ENCODE measurements at places on chromosomes 1 and 21.

- DNase-seq, result no peak
Observed at GRCh38 chr1:42258218-42258617, 76.8 kb downstream of the FOXJ3 start.

DNA sequence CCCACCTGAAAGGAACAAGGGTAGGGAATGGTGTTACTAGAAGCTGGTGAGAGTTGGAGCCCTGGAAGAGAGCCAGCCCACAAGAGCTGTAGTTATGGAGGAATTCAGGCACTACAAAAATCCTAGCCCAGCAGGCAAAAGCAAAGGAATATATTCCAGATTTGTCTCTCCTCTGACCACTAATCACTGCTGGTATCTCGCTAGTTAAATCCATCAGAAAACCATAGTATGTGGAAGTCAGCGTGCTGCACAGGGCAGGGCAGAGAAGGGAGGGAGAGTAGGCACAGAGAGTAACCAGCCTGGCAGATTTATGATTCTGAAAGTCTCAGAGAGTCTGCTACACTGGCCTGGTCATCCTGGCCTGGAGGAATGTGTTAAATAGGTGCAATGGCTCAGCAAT lies 88.6 kb downstream of the SELENOF start:
- DNase-seq, result no peak

DNA sequence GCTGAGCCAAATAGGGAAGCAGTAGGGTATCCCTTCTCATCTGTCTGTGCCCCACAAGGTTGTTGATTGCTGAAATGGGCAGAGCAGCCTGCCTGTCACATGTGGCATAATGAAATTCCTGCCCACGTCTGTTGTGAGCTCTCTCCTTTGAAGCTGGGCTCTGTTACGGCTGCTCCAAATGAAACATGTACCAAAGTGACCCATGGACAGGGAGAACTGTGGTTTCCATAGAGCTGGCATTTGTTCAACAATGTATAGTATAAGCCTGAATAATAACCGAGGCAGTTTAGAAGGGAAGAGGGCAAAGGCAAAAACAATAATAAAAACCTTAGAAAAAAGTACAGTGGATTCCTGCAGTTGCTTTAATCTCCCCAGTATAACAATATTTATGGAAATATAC lies 149.7 kb downstream of the LYPLAL1 start:
- DNase-seq, result no peak

DNA sequence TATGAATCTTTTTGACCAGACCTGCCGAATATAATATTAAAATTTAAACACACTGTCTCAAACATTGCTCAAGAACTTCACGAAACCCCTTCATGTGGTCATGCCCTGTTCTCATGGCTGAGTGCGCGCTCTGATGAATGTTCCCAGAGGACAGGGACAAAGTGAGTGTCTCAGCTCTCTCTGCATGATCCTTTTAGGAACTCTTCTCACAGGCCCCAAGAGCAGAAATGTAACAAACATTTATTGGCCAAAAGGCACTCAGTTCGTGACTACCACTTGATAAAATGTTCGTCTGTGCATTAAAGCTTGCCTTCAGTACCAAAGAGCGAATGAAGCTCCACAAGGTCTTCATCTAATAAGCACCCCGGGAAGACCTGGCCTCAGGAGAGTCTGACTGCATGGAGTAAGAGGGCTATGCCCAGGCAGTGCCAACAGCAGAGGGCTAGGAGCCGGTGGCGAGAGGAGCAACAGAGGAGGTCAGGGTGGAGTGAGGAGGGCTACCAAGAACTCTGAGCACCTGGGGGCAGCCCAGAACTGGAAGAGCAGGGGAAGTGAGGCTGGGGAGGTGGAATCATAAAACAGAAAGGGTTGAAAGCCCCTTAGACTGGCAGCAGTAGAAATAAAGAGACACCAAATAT lies 171.1 kb downstream of the RHOU start:
- no peak for DNase-seq

GRCh38 chr1:230175163-230175747 lies 108.2 kb downstream of the GALNT2 start:
- no peak for DNase-seq

GRCh38 chr1:68112835-68113243 lies 62.4 kb upstream of the DIRAS3 start:
- DNase-seq, result peak; percentile 14

GRCh38 chr1:245469734-245470133 lies 314.9 kb downstream of the KIF26B start:
- DNase-seq, result no peak

- DNase-seq, result no peak
Observed at GRCh38 chr1:5415606-5416005, 576.6 kb downstream of the NPHP4 start.

DNA sequence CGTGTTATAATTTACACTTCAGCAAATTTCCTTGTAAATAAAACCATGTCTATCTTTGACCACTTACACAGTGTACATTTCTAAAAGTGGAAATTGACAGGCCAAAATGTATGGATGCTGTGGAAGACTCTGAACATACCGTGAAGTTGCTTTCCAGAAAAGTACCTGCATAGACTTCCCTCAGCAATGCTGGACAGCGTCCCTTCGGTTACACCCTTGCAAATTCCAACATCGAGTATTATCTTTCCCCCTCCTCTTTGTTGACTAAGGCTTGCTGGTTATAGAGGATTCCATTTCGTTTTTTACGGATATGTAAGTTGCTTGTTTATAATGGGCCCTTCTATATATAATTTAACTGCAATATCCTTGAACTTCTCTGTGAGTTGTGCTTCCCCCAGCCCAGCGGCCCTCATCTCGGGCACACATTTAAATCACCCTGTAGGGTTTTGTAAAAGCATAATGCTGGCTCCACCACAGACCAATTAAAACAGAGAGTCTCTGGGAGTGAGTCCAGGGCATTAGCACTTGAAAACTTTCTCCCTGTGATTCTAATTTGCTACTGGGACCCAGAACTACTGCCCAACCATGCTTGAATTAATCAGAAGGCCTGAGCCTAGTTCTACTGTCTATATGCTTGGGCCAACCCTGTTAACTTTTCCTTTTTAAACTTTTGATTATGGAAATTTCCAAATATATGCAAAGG lies 230.3 kb downstream of the GRIK3 start:
- no peak for DNase-seq

DNA sequence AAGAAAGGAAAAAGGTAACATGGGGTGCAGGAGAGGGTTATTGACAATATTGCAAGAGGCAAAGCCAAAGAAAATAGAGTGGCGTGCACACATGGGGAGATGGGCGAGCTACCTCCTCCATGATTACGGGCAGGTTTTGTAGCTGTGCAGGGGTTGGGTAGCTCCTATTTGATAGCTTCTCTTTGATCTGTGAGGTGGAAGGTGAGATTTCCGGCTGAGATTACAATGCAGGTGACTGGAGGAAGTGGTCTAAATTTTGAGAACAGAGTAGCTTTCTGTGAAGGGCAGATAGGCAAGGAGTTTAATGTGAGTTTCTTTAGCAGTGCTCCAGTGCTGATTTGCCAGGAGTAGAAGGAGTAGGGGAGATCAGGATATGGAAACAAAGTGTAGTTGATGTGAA lies 263.4 kb downstream of the PLA2G4A start:
- no peak for DNase-seq

- no peak for DNase-seq
Observed at GRCh38 chr1:185530215-185530614, 204.0 kb upstream of the HMCN1 start.

DNA sequence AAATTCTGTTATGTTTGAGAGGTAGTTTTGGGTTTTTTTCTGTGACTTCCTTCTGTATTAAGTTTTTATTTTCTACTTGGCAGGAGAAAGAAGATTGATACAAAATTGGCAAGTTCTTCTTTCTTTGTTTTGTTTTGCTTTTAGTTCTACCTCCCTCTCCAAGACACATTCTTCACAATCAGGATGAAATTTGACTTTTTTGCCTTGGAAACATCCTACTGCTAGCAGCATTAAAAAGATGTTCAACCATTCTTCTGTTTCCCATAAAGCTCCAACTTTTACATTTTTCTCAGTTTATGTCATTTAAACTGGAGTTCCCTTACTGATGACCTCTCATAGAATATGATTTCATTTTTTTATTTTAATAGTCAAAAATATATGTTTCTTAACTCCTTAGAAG lies 234.8 kb downstream of the NCAM2 start:
- no peak for DNase-seq

- DNase-seq, result no peak
Observed at GRCh38 chr1:57115030-57115614, 149.3 kb upstream of the C8B start.

DNA sequence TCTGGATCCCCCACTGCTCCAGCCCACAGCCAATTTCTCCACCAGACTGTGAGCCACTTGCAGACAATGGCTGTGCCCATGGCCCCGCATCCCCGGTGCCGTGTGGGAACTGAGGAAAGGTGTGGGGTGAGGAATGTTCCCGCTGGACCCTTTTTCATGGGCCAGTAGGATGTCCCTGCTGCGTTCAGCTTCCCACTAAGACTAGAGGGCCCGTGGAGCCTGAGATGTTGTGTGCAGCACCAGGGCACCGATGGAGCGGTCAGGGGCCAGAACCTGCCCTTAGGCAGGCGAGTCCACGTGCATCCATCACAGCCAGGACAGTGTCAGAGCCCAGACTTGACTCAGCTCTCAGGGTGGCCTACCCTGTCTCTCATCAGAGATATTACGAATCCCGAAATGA lies 105.7 kb upstream of the COL6A1 start:
- no peak for DNase-seq

- DNase-seq, result no peak
Observed at GRCh38 chr1:117387060-117387633, 19.9 kb downstream of the MAN1A2 start.

DNA sequence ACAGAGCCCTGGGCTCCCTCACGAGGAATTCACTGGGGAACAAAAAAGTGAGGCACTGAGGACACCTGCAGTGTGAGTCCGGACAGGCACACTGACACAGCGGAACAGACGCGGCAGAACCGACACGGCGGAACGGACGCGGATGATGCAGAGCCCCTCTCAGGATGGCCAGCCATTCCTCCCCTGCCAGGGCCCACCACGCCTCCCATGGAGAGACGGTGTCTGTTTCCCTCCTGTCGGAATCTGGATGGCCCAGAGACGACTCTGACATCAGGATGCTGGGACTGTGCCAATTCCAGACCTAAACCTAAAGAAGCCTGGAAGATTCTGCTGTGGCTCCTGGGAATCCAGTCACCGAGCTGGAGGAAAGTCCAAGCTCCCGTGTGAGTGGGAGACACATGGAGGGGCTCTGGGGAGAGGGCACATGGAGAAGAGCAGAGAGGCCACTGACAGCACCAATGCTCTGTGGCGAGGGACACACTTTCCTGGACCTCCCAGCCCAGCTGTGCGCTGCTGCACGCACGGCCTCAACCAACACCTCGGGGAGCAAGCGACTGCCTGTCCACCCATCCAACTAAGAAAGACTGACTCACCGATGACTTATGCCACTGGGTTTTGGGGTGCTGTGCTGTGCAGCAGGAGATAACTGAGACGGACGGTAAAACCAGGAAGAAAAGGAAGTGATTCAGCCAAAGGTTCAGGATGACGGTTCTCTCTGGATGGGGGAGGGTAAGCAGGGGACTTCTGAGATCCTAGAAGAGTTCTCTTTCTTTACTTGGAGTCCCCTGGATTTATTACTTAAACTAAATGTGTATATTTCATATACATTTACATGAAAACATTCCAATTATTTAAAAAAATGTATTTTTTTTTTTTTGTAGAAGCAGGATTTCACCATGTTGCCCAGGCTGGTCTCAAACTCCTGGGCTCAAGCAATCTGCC lies 23.3 kb downstream of the ZBTB17 start:
- DNase-seq, result no peak

GRCh38 chr1:200780545-200781369 lies 42.1 kb downstream of the CAMSAP2 start:
- DNase-seq, result no peak

DNA sequence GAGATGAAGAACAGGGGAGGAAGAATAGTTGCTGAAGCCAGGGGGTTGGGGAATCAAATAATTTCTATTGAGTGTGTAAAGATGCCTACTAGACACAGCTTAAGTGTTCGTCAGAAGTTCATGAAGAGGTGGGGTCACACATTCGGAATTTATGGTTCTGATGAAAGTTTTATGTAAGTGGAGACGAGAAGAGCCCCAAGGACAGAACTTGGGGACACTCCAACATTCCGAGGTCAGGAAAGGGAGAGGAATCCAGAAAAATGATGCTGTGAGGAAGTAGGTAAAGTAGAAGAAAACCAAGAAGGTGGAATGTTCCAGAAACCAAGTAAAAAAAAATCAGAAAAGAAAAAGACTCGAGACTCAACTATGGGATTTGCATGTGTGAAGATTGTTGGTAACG lies 272.5 kb downstream of the SIPA1L2 start:
- no peak for DNase-seq

DNA sequence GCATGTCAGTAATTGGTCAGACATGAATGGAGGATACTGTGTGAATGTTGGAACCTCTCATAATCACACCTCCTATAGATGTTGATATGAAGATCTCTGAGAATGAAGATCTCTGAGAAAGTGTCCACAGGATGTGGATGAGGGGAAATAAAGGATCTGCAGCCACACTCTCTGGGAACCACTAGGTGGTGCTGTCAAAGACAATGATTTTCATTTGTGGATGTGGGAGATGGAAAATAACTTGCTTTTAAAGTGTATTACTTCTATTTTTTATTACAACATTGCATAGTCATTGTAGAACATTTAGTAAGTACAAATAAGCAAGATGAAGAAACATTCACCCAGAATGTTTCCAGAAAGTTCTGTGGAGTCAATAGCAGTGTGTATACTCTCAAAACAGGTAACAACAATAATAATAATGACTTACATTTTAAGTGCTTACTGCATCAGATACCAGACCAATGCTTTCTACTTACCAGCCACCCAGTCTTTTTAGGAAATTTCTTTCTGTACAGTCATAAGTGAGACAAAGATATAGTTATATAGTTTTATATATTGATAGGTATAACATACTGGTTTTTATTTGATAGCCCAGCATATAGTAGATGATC lies 128.2 kb downstream of the ATG4C start:
- DNase-seq, result peak; percentile 8

DNA sequence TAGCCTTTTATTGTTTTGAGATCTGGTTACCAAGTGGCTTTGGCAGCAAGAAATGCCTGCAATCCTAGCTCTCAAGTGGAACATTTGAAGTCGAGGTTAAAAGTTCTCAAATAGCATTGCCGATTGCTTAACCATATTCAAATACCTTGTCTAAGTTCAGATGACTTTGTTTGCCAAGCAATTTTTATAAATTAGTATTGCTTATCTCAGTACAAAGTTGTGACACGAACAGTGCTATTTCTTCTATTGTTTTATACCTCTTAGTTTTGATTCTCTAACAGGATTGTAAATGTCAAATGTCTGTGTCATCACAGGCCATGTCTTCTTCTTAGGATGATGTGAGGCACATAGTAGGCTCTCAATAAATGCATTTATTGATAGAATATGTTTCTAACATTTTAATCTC lies 633.3 kb downstream of the PTPRC start:
- peak; percentile 14 for DNase-seq
